ENCODE measurements at places on chromosomes 4 and X.

DNA sequence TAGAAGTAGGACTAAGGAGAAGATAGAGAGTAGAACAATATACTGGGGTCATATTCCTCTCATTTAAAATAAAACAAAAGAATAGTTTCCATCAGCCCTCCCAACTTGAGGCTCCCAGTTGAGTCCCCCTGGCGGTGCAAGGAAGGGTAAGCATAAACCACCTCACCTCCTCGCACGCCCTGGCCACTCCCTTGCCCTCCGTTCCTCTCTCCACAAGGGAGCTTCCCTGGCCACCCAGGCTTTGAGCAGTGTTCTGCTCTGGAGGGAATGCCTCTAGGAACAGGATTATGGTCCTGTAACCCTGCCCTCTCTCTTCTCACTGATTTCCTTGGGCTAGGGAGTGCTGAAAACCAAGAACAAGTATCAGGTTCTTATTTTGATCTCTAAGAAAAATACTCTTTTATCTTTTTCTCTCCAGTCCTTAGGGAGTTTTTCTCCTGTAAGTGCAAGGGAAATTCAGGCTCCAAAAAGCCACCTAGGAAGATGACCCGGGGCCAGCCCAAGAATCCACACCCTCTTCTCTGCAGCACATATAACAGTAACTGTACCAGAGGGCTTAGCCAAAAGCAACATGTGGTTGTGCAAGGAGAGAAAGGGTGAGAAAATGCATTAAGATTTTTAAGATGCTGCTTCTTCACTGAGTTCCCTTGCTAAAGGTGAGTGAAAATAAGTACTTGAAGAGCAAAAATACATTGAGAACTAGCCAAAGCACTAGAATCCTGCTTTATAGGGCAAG lies 69.9 kb downstream of the USP38 start:
- DNase-seq, result no peak

GRCh38 chr4:40150932-40151331 lies 45.9 kb upstream of the RHOH start:
- no peak for DNase-seq

DNA sequence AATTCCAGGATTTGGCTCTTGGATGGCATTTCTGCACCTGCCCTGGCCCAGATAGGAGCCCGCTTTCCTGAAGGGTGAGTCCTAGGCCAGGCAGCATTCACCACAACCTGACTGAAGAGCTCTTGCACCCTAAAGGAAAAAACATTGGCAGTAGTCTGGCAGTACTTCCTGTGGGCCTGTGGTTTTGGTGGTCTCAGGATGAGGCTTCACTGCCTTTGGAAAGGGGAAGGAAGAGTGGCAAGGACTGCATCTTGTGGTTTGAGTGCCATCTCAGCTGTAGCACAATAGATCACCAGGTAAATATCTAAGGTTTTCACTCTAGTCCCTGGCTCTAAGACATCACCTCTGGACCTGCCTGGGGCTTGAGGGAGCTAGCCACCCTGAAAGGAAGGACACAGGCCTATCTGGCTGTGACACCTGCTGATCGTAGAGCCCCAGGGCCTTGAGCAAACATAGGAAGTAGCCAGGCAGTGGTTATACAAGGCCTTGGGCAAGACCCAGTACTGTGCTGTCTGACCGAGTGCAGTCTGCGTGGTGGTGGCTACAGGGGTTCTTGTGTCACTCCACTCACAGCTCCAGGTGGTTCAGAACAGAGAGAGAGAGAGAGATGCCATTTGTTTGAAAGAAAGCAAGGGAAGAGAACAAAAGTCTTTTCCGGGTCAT lies 28.5 kb upstream of the PRRG1 start:
- no peak for DNase-seq

- DNase-seq, result no peak
These were observed 41.7 kb downstream of the KDM6A start for GRCh38 chrX:44914532-44915198.

DNA sequence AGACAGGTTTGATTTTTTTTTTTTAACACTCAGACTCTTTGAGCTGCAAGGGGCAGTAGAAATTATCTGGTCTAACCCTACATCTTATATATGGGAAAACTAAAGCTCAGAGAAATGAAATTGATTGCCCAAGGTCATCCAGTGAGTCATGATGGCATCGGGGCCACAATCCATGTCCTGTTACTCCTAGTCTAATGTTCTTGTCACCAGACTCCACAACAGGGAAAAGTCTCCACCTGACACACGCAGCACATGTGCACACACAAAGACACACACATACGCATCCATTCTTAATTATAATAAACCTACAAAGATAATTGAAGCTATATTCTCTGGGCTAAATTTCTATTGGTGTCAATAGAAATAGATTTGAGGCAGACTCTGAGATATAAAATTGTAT lies 48.4 kb downstream of the GPC3 start:
- no peak for DNase-seq

- no peak for DNase-seq
These were observed at the start of gene MAGEC1 for GRCh38 chrX:141903400-141904155. MAGEC1 (plus strand) TSS chrX:141903894; CDS start chrX:141905073, 1,179 bp downstream.

GRCh38 chr4:131054489-131055019 lies 1958.6 kb downstream of the C4orf33 start:
- DNase-seq, result no peak

GRCh38 chrX:131675596-131676194 lies 131.8 kb downstream of the OR13H1 start:
- DNase-seq, result no peak

Data from forelimb muscle (tissue), 1 donor.